ENCODE measurements at places on chromosomes 5 and 9. TPM values are rescaled to one million over a fixed set of nuclear protein-coding genes. Genes with fewer than 3 reads are reported as not detected.

ACTBL2 gene
- 0.23 TPM for total RNA-seq

ZBTB5 gene
- 8.9 TPM for total RNA-seq

PTGR1 gene
- total RNA-seq = 37.2 TPM

DHX29 gene
- 24.7 TPM for total RNA-seq

C5orf52 gene
- not detected for total RNA-seq

ANGPTL2 gene
- 3.8 TPM for total RNA-seq

PCDHGA1 gene
- total RNA-seq = 0.75 TPM

SYNPO gene
- total RNA-seq = 0.59 TPM

ZFP2 gene
- 0.60 TPM for total RNA-seq

PCDHA7 gene
- 1.5 TPM for total RNA-seq

C5orf58 gene
- not detected for total RNA-seq
